ENCODE measurements at places on chromosomes 5 and 9. TPM values are rescaled to one million over a fixed set of nuclear protein-coding genes. Genes with fewer than 3 reads are reported as not detected.

PGM5 gene
- total RNA-seq: 0.26 TPM

ALDH1A1 gene
- 699 TPM for total RNA-seq

SEMA6A gene
- 0.35 TPM for total RNA-seq

LCN15 gene
- not detected for total RNA-seq

RAD17 gene
- 13.4 TPM for total RNA-seq

PCDH12 gene
- 12.1 TPM for total RNA-seq

GNA14 gene
- 3.2 TPM for total RNA-seq

SHISAL2B gene
- total RNA-seq: not detected

RANBP17 gene
- total RNA-seq: 6.9 TPM

STC2 gene
- 28.9 TPM for total RNA-seq

LECT2 gene
- not detected for total RNA-seq

DBH gene
- not detected for total RNA-seq

SLC25A2 gene
- 0.32 TPM for total RNA-seq

SOWAHA gene
- not detected for total RNA-seq

CWC27 gene
- 20.1 TPM for total RNA-seq

CCL27 gene
- 0.14 TPM for total RNA-seq

RALGPS1 gene
- 3.1 TPM for total RNA-seq

SEC16A gene
- 18.8 TPM for total RNA-seq

CERCAM gene
- total RNA-seq: 24.1 TPM

PTGES2 gene
- total RNA-seq: 103 TPM

NR5A1 gene
- total RNA-seq: not detected

KIF4B gene
- 0.13 TPM for total RNA-seq

PAXX gene
- 18.0 TPM for total RNA-seq

DRD1 gene
- not detected for total RNA-seq

MYOZ3 gene
- 0.59 TPM for total RNA-seq

COL15A1 gene
- not detected for total RNA-seq

SMIM33 gene
- not detected for total RNA-seq

ANKRD18B gene
- total RNA-seq: 3.9 TPM

NSG2 gene
- not detected for total RNA-seq

SLCO6A1 gene
- total RNA-seq: not detected

MEIKIN gene
- total RNA-seq: not detected

KCNIP1 gene
- not detected for total RNA-seq

KIF24 gene
- total RNA-seq: 2.5 TPM

ARL14EPL gene
- 0.39 TPM for total RNA-seq

C5orf58 gene
- total RNA-seq: not detected

MZB1 gene
- total RNA-seq: not detected

C9orf50 gene
- total RNA-seq: not detected

B4GALT1 gene
- 15.5 TPM for total RNA-seq

PPP2R2B gene
- not detected for total RNA-seq

SPATA24 gene
- total RNA-seq: 6.7 TPM

NIM1K gene
- 0.07 TPM for total RNA-seq

ASPN gene
- total RNA-seq: 0.07 TPM

All from pulmonary artery endothelial cell (primary cell).